ENCODE measurements at places on chromosomes 3 and 15. TPM values are rescaled to one million over a fixed set of nuclear protein-coding genes. Genes with fewer than 3 reads are reported as not detected.
A peak's percentile ranks its signal among the peaks of the same experiment; 100 is the strongest.

The LINS1 gene
- total RNA-seq: 29.6 TPM

The KBTBD12 gene
- not detected for total RNA-seq

The CADM2 gene
- total RNA-seq: 0.22 TPM

The LDHAL6B gene
- total RNA-seq: not detected

The TGM5 gene
- total RNA-seq: 0.18 TPM

The PLA2G4F gene
- not detected for total RNA-seq

The TRAIP gene
- total RNA-seq: 21.9 TPM

The TMEM212 gene
- total RNA-seq: not detected

The RLBP1 gene
- not detected for total RNA-seq

GRCh38 chr3:160434071-160434470 lies 15.5 kb downstream of the TRIM59 start:
- H3K27ac ChIP-seq: no peak overlapping the region
- no peak overlapping the region for H3K4me3 ChIP-seq
- H3K4me1 ChIP-seq: peaks cover 12% of the 10 kb centered on the region
- H3K27me3 ChIP-seq: no peaks in the 10 kb centered on the region
- no peak for DNase-seq
- no peaks in the 10 kb centered on the region for H3K36me3 ChIP-seq

DNA sequence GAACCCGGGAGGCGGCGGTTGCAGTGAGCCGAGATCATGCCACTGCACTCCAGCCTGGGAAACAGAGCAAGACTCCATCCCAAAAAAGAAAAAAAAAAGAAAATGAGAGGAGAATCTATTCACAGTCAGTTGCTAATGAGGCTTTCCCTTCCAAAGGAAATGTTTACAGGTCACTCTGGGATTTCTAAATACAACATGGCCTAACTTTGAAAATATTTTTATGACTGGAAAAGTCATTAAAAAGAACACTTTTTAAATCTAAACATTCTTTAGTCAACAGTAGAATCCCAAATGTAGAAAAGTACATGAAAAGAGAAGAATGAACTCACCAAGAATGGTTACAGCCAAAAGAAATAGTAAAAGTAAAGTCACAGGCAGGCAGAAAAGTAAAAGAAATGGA lies 78.6 kb downstream of the PLD1 start:
- H3K4me3 ChIP-seq: no peak overlapping the region
- no peaks in the 10 kb centered on the region for H3K36me3 ChIP-seq
- no peak for DNase-seq
- no peak overlapping the region for H3K27ac ChIP-seq
- H3K27me3 ChIP-seq: no peaks in the 10 kb centered on the region
- H3K4me1 ChIP-seq: no peaks in the 10 kb centered on the region

GRCh38 chr3:123028233-123028828 lies 768 bp upstream of the SEMA5B start:
- H3K27ac ChIP-seq: no peak overlapping the region
- peaks cover 5% of the 10 kb centered on the region for H3K4me1 ChIP-seq
- H3K27me3 ChIP-seq: peaks cover 46% of the 10 kb centered on the region
- no peaks in the 10 kb centered on the region for H3K36me3 ChIP-seq
- DNase-seq: no peak

- no peak overlapping the region for H3K4me3 ChIP-seq
- no peaks in the 10 kb centered on the region for H3K4me1 ChIP-seq
- no peaks in the 10 kb centered on the region for H3K36me3 ChIP-seq
- no peak for DNase-seq
Observed at GRCh38 chr3:98325055-98325454, 28.6 kb upstream of the OR5K4 start.

- DNase-seq: no peak
- H3K4me3 ChIP-seq: no peak overlapping the region
Observed at GRCh38 chr15:88847144-88847543, 43.9 kb downstream of the ACAN start.

- DNase-seq: no peak
- no peaks in the 10 kb centered on the region for H3K36me3 ChIP-seq
- H3K27me3 ChIP-seq: no peaks in the 10 kb centered on the region
Observed at GRCh38 chr3:149417174-149417573, 39.7 kb upstream of the TM4SF1 start.

- DNase-seq: no peak
- no peaks in the 10 kb centered on the region for H3K4me1 ChIP-seq
- H3K27ac ChIP-seq: no peak overlapping the region
- no peaks in the 10 kb centered on the region for H3K27me3 ChIP-seq
- no peaks in the 10 kb centered on the region for H3K36me3 ChIP-seq
Observed at GRCh38 chr3:193896419-193896818, 239.5 kb upstream of the HES1 start.

DNA sequence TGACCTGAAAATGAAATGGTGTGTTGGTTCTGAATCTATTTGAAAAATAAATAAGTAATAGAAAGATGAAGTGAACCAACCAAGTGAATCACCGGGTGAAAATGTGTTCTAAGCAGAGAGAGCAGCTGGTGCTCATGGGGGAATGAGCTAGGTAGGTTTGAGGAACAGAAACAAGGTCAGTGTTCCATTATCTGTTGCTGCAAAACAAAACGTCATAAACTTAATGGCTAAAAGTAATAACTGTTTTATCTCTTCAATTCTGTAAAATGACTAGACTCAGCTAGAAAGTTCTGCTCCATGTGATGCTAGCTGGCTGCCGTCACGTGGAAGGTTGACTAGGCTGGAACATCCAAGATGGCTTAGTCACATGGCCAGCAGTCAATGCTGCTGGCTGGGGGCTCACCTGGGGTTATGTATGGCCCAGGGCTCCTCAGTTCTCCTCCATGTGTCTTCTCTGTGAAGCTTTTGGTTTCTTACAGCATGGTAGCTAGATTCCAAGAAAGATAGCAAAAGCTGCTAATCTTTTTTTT lies 13.3 kb upstream of the SH3BP5 start:
- no peak for DNase-seq
- no peak overlapping the region for H3K27ac ChIP-seq
- H3K4me3 ChIP-seq: no peak overlapping the region
- no peaks in the 10 kb centered on the region for H3K27me3 ChIP-seq
- peaks cover 43% of the 10 kb centered on the region for H3K4me1 ChIP-seq

DNA sequence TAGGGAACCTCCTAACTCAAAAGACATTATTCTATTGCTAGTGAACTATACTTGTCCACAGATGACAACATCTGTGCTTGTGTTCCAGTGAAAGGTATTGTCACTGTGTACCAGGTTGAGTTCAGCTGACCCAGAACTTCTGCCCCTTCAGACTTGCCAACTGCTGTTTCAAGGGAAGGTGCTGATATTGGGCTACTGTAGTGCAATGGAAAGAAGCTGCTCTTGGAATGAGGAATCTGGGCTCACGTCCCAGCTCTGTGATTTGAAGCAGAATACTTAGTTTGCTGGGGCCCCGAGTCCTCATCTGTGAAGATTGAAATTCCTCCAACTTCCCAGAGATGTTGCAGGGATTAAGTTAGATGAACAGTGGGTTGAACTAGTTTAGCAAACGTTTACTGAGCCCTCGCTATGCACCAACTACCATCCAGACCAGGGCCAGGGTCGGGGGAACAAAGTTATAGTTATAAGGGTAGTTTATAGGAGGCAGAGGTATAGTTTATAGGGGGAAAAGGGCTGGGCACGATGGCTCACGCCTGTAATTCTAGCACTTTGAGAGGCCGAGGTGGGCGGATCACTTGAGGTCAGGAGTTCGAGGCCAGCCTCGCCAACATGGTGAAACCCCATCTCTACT lies 15.9 kb upstream of the UMPS start:
- no peaks in the 10 kb centered on the region for H3K27me3 ChIP-seq
- no peaks in the 10 kb centered on the region for H3K36me3 ChIP-seq
- no peak overlapping the region for H3K4me3 ChIP-seq
- no peaks in the 10 kb centered on the region for H3K4me1 ChIP-seq
- no peak overlapping the region for H3K27ac ChIP-seq

- no peaks in the 10 kb centered on the region for H3K4me1 ChIP-seq
- DNase-seq: no peak
- no peaks in the 10 kb centered on the region for H3K27me3 ChIP-seq
- no peak overlapping the region for H3K4me3 ChIP-seq
Observed at GRCh38 chr3:177571271-177571943, 374.1 kb upstream of the TBL1XR1 start.

DNA sequence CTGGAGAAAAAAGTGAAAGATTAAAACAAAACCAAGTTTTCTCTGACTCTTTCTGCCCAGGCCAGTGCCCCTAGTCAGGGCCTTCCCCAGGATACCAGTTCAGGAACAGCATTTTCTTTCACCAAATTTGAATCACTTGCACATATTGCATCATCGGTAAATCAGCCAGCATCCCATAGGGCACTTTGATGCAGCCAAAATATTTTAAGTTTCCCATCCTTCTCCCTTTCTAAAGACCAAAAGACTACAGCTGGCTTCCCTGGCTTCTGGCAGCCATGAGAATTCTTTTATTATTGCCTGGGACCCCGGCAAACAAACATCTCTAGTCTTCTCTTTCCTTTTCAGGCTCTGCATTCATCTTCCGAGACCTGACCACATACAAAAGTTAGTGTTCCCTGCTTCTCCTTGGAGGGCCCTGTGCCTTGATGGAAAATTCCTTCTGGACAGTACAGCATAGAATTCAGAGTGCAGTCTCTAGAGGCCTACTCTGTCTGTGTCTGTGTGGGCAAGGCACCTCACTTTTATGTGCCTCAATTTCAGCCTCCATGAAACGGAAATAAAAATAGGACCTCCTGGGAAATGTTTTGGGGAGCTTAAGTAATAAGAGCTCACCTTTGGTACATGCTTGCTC lies 348.0 kb downstream of the VPS13C start:
- H3K27me3 ChIP-seq: no peaks in the 10 kb centered on the region
- DNase-seq: no peak
- H3K4me3 ChIP-seq: no peak overlapping the region

GRCh38 chr3:177824841-177825240 lies 627.6 kb upstream of the TBL1XR1 start:
- no peak for DNase-seq
- H3K4me3 ChIP-seq: no peak overlapping the region
- H3K27ac ChIP-seq: no peak overlapping the region
- H3K27me3 ChIP-seq: no peaks in the 10 kb centered on the region

- H3K4me1 ChIP-seq: peaks cover under 1% of the 10 kb centered on the region
- H3K4me3 ChIP-seq: no peak overlapping the region
- H3K27ac ChIP-seq: peak overlapping the region; percentile 51
- no peaks in the 10 kb centered on the region for H3K27me3 ChIP-seq
Observed at GRCh38 chr3:38016847-38017444, 12.5 kb downstream of the PLCD1 start.

- no peaks in the 10 kb centered on the region for H3K27me3 ChIP-seq
- no peak for DNase-seq
- H3K4me3 ChIP-seq: no peak overlapping the region
- peaks cover 21% of the 10 kb centered on the region for H3K4me1 ChIP-seq
Observed at GRCh38 chr15:38627689-38628277, 63.2 kb upstream of the RASGRP1 start.

DNA sequence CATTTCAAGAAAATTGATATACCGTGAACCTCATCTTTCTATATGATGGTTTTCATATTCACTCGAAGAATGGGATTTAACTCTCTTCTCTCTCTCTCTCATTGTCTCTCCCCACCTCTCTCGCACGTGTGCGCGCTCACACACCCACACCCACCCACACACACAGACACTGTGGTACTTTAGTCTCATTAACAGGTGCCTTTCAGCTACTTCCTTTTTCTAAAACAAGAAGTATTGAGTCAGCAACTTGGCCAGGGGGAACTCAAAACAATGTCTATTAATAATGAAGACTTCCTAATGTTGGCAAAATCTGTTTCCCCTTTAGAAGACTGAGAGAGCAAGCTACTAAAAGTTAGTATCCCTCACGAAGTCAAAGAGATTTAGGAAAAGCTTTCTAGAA lies 150.7 kb downstream of the TMCO5A start:
- no peaks in the 10 kb centered on the region for H3K4me1 ChIP-seq
- H3K4me3 ChIP-seq: no peak overlapping the region
- H3K36me3 ChIP-seq: no peaks in the 10 kb centered on the region
- H3K27ac ChIP-seq: no peak overlapping the region
- no peak for DNase-seq

- H3K4me3 ChIP-seq: no peak overlapping the region
- no peak for DNase-seq
- H3K4me1 ChIP-seq: peaks cover 22% of the 10 kb centered on the region
- no peaks in the 10 kb centered on the region for H3K36me3 ChIP-seq
- no peak overlapping the region for H3K27ac ChIP-seq
Observed at GRCh38 chr3:13655061-13655913, 106.4 kb downstream of the FBLN2 start.

DNA sequence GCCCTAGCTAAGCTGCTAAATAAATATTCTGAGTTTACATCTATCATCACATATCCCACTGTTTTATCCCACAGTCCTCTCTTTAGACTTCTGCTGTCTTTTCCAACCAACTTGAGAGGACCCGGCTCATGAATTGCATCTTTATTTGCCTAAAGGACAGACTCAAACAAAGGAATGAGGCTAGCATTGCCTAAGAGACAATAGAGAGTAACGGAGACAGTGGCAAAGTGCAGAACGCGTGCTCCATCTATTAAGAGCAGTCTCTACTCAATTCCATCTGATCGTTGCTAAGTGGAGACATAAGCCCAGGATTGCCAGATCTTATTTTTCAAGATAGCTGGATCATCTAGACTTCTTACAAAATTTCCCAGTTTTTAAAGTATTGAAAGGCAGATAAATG lies 2.3 kb downstream of the ADAMTSL3 start:
- no peaks in the 10 kb centered on the region for H3K36me3 ChIP-seq
- no peak overlapping the region for H3K4me3 ChIP-seq
- H3K4me1 ChIP-seq: no peaks in the 10 kb centered on the region
- H3K27ac ChIP-seq: no peak overlapping the region

DNA sequence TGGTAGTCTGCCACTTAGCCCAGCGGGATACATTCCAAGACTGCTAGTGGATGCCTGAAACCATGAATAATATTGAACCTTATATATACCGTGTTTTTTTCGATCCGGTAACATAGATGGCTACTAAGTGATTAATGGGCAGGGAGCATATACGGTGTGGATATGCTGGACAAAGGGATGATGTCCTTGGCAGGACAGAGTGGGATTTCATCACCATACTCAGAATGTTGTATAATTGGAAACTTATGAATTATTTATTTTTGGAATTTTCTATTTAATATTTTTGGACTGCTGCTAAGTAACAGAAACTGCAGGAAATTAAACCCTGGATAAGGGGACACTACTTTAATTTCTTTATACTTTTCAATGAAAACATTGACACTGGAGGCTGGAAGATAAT lies 53.2 kb downstream of the ASTE1 start:
- no peaks in the 10 kb centered on the region for H3K4me1 ChIP-seq
- no peak overlapping the region for H3K27ac ChIP-seq
- peaks cover 11% of the 10 kb centered on the region for H3K36me3 ChIP-seq
- H3K27me3 ChIP-seq: no peaks in the 10 kb centered on the region

DNA sequence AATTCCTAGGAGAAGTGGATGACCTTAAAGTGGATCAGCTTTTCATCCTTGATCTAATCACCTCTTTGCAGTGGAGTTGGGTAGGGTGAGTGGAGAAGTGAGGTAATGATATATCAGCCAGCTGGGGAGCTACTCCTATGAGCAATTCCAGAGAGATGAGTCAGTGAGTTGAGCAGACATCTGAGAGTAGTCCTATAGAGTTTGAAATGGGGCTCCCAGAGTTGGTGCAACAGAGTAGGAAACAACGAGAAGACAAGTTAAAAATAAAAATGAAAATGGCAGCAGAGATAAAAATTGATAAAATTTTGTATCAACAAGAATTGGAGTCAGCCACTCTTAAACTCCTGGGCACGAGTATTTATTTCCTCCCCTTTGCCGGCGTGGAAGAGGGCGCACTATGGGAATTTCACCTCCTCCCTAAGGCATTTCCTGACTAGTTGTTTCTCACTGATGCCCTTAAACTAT lies 150.8 kb upstream of the DPH6 start:
- H3K4me3 ChIP-seq: no peak overlapping the region
- no peaks in the 10 kb centered on the region for H3K27me3 ChIP-seq
- H3K4me1 ChIP-seq: no peaks in the 10 kb centered on the region
- no peaks in the 10 kb centered on the region for H3K36me3 ChIP-seq
- no peak overlapping the region for H3K27ac ChIP-seq
